ENCODE measurements at places on chromosomes 4 and X. TPM values are rescaled to one million over a fixed set of nuclear protein-coding genes. Genes with fewer than 3 reads are reported as not detected.

DNA sequence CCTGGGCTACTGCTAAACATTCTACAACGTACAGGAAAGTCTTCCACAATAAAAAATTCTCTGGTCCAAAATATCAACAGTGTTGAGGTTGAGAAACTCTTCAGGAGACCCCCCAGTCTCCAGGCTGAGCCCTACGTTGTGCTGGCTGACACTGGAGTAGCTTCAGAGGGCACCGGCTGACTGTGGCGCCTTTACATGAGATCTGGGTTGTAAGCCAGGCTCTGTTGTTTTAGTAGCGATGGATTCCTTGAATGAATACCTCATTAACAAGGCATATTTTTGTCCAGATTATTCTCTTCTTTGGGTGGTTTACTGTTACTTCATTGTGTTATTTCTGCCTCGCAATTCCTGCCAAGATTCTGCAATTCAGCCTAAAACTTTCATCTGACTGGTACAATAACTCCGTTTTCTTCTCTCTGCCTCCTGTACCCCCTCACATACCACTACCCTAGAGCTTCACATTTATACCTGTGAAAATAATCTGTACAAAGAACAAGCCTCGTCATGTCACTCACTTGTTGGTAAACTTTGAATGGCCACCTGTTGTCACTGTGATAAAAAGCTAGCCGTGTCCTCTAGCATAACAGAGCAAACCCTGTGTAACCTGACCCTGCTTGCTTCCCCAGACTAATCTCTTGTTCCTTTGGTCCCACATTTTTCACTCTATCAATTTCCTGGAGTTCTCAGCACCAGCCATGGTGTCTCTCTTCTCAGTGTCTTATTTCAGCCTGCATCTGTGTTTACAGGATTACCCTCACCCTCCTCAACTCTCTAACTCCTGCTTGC, 1476.1 kb upstream of the TENM3 start:
- no peak for DNase-seq

DNA sequence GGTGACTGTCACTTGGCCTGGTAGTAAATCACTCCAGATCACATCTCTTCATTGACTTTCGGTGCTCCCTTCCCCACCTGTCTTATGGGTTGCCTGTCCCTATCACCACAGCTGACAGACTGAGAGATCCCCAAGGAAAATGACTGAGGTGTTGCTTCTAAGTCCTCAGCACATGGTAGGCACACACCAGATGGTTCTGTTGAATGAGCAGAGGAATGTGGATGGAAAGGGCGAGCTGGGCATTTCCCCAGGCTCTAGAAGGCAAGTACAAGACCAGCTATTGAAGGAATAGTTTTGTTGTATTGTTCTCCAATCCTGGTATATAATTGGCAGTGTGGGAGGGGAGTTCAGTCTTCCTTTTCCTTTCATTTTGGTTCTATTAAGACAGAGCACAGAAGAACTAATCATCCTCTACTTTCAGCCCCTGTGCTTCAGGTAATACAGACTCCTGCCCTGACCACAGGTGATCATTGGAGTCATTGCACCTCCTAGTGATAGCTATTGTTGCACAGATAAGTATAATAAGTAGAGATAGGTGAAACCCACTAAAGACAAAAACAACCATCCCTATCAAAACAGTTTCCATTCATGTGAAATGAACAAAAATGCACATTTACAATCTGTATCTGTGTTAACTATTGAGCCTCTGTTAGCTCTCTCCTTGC, 158.6 kb downstream of the TRAM1L1 start:
- DNase-seq: no peak

DNA sequence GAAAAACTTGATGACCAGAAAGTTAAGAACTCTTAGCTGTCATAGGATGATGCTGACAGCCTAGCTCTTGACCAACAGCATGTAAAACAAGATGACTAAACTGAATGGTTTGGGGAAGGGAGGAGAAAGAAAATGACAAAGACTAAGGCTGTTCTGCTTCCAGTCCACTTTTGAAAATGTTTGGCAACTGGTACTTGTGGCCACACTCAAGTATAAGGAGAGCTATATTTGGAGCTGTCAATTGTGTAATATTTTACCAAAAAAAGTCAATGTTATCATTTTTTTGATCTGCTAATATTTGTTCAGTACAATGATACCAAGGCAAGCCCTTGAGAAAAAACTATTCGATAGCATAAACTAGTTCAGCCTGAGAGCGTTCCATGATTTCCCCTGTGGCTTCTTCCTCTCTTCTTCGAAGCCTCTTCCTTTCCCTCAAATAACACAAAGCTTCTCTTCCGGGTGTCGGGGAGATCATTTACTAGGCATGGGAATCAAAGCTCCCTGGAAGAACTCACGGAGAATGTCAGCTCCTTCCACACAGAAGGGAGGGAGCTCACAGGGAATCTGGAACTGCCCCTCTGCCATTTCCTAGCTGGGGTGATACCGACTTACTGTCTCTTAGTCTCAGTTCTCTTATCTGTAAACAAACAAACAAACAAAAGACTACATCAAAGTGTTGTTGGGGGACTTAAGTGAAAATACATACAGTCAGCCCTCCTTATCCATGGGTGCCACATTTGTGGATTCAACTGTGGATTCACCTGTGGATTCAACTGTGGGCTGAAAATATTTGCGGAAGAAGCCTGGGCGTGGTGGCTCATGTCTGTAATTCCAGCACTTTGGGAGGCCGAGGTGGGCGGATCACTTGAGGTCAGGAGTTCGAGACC, 82.6 kb downstream of the SCD5 start:
- no peak for DNase-seq

Gene IBSP
- not detected for total RNA-seq

Gene SLC16A2
- total RNA-seq: 0.68 TPM

Gene SLC6A8
- 0.68 TPM for total RNA-seq
